NCI-H774 (cell line): ENCODE measurements at places on chromosomes 11 and 22.

DNA sequence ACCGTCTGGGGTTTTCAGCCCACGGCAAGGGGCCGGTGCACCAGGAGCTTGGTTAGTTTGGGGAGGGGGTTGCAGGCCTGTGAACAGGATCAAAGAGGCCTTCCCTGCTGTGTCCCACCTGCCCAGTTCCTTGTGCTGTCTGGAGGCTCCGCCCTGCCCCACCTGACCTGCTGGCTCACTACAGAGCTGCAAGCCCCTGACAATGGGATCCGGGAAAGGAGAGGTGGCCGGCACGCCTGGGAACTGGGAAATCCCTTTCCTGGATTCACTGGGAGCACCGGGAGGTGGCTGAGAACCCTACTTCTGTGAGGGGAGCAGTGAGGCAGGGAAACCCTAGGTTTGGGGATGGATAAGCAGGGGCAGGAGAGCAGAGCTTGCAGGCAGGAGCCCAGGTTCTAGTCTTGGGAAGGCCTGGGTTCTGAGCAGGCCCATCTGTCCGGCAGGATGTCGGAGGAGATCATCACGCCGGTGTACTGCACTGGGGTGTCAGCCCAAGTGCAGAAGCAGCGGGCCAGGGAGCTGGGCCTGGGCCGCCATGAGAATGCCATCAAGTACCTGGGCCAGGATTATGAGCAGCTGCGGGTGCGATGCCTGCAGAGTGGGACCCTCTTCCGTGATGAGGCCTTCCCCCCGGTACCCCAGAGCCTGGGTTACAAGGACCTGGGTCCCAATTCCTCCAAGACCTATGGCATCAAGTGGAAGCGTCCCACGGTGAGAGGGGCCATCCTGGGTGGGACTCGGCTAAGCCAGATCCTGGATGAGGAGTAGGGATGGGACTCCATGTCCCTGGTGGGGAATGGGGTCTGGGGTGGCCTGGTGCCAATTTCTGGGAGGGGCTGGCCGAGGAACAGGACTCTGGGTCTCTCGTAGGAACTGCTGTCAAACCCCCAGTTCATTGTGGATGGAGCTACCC is 786 bp downstream of the CAPN1 start:
- DNase-seq, result peak; percentile 12

DNA sequence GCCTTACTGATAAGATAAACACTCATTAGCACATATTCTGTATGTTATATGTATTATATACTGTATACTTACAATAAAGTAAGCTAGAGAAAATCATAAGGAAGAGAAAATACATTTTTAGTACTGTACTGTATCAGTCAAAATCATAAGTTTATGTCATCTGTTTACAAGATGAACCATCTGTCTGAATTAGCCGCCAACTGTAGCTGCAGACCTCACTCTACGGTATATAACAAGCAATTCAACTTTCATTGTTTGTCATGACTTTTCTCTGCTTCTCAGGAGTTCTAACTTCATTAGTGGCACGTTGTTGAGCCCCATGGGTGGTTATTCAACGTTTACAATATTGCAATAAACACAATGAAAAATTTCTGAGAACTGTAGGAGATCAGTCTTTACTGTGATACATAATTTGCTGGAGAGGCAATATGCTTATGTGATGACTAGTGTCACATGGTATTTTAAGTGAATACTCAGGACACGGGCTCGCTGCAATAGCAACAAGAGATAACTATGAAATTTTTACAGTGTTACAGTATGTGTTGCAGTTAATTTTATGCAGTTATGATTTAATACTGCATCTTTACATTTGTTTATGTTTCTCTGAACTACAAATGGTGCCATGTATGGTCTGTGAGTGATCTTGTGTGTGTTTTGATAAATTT is 132.2 kb upstream of the CTSC start:
- DNase-seq, result no peak

- DNase-seq, result no peak
These were observed 193.9 kb downstream of the SNX19 start for GRCh38 chr11:130722401-130722800.

- no peak for DNase-seq
These were observed 169.3 kb upstream of the BLID start for GRCh38 chr11:122285070-122285988.

DNA sequence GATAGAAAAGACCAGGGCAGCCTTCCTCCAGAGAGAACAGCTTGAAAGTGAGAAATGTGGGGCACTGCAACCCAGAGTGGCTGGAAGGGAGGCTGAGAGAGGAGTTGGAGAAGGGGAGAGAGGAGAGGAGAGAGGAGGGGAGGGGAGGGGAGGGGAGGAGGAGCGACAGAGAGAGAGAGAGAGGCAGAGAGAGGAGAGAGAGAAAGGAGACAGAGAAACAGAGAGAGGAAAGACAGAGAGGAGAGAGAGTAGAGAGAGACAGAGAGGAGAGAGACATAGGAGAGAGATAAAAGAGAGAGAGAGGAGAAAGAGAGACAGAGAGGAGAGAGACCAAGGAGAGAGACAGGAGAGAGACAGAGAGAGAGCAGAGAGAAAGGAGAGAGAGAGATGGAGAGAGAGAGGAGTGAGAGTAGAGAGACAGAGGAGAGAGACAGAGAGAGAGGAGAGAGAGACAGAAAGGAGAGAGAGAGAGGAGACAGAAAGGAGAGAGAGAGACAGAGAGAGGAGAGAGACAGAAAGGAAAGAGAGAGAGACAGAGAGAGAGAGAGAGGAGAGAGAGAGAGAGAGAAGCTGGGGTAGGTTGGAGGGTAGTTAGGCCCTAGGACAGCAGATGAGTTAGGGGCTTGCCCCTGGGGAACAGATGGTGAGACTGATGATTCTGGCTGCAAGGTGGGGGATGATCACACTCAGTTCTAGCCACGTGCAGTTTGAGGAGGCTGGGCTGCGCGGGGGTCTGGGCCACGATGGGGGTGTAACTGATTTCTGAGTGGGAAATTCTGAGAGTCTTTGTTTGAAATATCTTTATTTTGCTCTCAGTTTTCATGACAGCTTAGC is 8.5 kb upstream of the SCYL1 start:
- no peak for DNase-seq

GRCh38 chr11:11995601-11996000 is 12.8 kb downstream of the DKK3 start:
- no peak for DNase-seq

DNA sequence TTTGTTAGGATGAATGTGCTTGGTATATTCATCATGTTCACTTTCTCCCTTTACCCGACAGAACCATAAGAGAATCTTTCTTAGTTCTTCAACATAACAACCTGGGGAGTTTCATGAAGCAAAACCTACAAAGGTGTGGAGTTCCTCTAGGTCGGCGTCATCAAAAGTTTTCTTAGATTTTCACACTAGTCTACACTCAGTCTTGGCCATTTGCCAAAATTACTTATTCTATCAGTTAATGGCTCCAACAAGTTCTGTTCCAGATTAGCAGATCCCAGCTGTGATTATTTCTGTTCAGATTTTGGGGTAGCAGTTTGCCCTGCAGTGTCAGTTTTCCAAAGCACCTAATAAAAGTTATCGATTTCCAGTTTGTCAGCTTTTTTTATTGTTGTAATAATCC is 935.8 kb upstream of the RAG2 start:
- no peak for DNase-seq

DNA sequence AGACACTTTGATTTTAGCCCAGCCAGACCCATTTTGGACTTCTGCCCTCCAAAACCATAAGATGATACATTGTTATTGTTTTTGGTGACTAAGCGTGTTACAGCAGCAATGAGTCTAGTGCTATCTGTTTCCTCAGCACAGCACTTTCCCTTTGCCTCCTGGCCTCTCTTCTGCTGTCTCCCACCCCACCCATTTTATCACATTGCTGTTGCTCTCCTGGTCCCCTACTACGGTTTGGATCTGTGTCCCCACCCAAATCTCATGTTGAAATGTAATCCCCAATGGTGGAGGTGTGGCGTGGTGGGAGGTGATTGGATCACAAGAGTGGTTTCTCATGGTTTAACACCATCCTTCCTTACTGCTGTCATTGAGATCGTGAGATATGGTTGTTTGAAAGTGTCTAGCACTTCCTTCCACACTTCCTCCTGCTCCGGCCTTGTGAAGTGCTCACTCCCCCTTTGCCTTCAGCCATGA is 59.8 kb upstream of the CD82 start:
- DNase-seq, result no peak

DNA sequence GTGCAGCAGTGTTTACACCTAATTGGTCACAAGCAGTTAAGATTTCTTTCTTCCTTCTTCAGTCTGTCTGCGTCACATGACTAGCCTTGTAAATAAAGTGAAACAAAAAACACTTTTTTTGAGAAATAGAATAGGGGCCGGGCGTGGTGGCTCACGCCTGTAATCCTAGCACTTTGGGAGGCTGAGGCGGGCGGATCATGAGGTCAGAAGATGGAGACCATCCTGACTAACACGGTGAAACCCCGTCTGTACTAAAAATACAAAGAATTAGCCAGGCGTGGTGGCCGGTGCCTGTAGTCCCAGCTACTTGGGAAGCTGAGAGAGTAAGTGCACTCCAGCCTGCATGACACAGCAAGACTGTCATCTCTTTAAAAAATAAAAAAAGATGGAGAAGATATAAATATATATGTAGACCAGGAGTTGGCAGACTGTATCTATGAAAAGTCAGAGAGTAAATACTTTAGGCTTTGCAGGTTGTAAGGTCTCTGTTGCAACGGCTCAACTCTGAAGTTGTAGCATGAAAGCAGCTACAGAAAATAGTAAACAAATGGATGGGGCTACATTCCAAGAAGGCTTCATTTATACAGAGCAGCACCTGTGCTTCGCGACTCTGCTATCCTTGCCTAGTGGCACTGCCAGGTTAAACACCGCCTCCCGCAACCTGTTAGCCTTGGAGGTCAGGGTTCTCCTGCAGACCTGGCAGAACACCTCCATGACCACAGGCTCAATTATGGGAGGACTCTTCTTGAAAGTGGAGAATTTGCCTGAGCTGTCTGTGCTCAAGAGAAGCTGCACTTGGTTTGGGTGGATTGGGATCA is 55.9 kb downstream of the PPP6R2 start:
- DNase-seq, result no peak

DNA sequence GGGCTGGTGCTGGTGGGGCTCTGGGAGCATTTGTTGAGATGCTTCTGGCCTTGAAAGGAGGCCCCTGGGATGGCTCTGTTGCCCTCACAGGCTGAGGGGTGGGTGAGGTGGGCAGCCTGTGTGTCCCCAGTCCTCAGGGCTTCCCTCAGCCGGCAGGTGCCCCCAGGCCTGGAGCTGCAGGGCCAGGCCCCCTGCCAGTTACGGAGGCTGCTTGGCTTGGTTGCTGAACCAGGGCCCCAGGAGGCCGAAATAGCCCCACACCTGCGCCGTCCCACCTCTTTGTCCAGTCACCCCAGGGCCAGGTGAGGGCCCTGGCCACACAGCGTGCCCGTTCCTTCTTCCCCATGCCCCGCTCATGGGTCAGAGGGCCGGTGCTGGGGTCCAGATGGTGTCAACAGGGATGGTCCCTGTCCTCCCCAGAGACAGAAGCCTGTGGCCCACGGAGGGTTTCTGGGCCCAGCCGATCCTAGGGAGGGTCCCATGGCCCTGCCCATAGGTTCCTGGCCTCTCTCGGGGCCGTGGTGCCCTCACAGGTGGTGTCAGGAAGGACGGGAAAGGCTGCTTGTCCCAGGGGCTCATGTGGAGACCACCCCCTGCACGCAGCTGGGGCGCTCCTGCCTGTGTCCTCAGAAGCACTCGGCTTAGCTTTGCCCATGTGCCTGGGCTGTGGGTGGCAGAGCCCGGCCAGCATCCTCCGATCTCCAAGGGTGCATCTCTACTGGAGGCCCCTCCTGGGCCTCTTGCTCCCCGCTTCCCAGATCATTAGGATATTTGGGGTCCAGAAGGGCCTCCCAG is 9.2 kb upstream of the TSSC4 start:
- DNase-seq, result no peak

DNA sequence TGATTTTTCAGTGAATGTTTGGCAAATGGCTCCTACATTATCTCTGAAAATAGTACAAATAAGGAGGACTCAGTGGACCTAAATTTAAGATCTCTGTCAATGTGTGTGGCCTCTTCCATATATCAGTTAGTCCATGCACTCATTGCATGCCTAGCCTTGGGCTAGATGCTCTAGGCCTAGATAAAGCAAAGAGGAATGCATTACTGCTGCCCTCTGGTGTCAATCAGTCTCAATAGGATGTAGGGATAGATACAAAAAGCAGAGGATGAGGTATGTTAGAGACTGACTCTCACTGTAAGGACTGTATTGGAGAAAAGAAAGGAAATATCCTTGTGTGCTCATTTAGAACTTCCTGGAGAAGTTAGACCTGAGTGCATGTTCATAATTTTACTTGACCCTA is 42.0 kb downstream of the MS4A2 start:
- peak; percentile 53 for DNase-seq

GRCh38 chr22:46737105-46737975 is 712 bp downstream of the CERK start:
- DNase-seq, result no peak

DNA sequence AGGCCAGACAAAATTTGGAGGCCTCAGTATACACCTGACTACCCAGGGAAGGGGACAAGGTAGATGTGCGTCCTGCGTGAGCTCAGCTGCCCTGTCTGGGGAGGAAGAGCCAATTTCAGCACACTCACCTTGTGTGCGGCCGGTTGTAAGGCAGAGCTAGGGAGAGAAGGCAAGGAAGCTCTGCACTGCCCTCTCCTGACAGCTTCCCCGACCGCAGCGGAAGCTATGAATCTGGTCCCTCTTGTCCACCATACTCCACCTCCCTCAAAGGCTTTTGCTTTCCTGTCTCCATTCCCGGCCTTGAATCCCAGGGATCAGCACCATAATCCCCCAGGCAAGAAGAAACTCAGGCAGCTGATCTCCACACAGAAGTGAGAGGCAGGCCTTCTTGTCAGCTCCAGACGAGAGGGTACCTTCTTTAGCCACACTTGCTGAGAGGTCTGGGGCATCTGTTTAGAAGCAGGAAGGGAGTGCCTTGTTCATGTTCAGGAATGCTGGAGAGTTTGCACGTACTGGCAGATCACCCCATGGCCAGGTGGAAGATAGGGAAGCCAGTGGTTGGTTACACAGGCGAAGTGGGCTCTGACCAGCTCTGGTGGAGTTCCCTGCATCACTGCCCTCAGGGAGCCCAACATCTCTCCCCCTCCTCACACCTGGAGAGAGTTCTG is 62.5 kb downstream of the FEZ1 start:
- DNase-seq, result peak; percentile 26

DNA sequence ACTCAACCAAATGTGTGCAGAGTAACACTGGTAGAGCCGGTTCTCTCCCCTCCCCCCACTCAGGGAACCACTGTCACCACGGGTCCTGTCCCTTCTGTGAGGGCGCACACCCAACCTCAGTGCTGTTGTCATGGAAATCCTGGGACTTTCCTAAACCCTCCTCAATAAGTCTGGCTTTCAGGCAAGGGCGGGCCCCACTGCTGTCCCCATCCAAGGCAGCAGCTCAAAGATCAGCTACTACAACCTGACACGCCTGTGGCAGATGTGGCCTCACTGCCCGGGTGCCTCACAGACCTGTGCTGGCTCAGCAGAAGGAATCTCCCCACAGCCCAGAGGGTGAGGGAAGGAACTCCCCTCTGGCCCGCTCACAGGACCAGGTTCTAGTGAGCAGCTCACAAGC is 2.2 kb downstream of the PRODH start:
- no peak for DNase-seq

GRCh38 chr22:27370269-27370668 is 431.3 kb downstream of the MN1 start:
- no peak for DNase-seq

GRCh38 chr11:8004008-8004407 is 16.9 kb downstream of the EIF3F start:
- no peak for DNase-seq
